ENCODE measurements at places on chromosomes 16 and 17.

DNA sequence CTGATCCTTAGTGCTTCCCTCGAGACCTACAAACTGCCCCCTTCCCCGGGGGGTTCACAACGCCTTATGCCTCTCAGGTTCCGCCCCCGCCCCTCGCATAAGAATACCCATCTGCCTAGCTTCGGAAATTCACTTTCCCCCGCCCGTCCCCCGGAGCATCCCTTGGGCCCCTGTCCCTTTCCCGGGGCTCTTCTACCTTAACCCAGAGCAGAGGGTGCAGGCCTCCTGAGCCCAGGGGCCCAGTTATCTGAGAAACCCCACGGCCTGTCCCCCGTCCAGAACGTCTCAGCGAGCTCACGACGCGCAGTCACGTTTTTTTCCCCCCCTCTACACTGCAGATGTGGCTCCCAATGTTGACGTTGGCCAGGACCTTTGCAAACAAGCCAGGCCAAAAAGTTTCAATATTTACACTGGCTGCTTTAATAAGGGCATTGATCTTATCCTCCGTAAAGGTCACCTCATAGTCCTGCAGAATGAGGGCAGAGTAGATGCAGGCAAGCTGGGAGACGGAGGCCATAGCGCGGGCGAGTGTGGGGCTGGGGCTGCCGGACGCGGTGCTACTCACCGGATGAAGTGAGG, 1.4 kb upstream of the NBR1 start:
- DNase-seq = peak; percentile 31

DNA sequence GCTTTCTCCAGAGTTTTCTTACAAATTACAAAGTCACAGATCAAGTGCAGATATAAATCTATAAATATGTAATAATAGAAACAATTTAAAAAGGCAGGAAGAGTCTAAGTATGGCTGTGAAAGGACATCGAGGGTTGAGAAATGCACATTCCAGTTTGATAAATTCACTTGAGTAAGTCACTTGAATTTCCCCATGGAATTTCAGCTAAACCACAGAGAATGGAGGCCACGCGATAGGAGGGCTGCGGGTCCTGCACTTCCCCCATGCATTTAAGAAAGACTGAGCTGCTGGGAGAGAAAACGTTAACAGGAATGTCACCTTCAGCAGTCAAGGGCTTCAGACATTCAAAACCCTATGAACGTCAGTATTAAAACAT, 6.1 kb upstream of the MXRA7 start:
- DNase-seq = no peak

- DNase-seq = no peak
Measured at GRCh38 chr16:84567286-84567962, 50.5 kb downstream of the COTL1 start.

- no peak for DNase-seq
Measured at GRCh38 chr17:78674156-78674555, 97.0 kb upstream of the DNAH17 start.

DNA sequence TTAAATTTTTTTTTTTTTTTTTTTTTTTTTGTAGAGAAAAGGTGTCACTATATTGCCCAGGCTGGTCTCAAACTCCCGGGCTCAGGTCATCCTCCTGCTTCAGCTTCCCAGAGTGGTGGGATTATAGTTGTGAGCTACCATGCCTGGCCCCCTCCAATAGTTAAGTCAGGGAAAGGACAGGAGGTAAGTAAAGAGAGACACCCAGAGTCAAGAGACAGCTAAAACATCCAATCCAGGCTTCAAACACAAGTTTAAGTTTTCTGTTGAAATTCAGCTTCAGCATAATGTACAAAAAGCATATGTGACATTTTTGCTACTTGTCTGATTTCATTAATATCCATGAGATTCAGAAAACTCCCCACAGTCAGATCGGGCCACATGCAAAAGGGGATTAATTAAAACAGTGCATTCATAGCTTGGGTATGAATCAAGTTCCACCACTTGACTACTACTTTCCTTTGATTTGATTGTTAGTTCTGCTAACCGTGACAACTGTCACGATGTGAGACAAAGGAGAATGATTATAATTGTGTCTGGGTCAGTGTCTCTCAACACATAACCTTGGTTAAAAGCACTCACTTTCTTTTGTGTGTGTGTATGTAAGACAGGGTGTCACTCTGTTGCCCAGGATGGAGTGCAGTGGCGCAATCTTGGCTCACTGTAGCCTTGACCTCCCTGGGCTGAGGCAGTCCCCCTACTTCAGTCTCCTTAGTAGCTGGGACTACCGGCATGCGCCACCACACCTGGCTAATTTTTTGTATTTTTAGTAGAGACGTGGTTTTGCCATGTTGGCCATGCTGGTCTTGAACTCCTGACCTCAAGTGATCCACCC, 184.9 kb downstream of the PARN start:
- DNase-seq = no peak

DNA sequence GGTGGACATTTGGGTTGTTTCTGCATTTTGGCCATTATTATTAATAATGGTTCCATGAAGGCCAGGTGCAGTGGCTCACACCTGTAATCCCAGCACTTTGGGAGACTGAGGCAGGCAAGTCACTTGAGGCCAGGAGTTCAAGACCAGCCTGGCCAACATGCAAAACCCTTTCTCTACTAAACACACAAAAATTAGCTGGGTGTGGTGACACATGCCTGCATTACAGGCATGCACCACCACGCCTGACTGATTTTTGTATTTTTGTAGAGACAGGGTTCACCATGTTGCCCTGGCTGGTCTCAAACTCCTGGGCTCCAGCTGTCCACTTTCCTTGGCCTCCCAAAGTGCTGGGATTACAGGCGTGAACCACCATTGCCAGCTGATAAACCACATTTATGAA, 58.5 kb downstream of the TNFRSF13B start:
- DNase-seq = no peak

DNA sequence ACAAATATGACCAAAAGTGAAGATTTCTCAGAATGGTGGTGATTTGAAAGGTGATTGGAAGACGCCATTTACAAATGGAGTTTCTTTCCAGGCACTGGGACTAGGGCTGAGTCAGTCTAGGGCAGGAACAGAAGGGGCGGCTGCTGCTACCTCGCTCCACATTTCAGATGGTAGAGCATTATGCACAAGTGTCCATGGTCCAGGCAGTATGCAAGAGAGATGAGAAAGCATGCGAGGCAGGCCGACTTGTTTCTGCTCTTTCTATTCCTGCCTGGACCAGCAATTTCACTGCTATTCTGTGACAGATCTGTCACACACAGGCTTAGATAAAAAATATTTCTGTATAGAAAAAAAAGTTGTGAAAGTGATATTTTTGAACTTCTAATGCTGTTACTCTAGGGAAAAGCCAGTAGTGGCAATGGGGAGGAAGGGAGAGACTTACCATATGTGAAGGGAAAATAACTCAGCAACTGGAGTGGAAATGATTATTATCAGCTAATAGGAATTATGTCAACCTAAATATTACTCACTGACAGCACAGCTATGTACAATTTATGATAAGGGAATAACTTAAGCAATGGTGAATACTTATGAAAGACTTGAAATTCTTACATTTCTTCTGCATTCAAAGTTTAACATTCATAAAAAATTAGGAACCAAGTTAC, 134.7 kb upstream of the NETO2 start:
- no peak for DNase-seq

DNA sequence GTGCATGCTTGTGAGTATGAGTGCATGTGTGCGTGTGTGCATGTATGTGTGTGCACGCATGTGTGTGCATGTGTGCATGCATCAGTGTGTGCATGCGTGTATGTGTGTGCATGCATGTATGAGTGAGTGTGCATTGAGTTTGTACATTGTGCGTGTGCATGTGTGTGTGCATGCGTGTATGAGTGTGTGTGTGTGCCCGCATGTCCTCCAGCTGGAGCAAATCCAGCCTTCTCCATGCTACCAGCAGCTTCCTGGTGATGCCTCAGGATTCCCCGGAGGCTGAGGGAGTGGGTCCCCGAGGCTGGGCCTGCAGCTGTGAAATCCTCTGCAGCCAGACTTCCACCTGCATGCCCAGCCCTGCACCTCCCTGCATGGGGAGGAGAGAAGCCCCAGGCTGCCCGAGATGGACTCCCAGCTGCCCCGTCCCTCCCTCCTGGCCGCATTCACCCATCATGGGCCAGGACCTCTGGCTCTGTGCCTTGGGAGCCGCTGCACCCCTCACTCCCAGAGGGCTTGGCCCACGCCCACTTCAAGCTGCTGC, 9.3 kb downstream of the TPSD1 start:
- no peak for DNase-seq

GRCh38 chr17:49738456-49739163, 25.3 kb downstream of the FAM117A start:
- DNase-seq = no peak

DNA sequence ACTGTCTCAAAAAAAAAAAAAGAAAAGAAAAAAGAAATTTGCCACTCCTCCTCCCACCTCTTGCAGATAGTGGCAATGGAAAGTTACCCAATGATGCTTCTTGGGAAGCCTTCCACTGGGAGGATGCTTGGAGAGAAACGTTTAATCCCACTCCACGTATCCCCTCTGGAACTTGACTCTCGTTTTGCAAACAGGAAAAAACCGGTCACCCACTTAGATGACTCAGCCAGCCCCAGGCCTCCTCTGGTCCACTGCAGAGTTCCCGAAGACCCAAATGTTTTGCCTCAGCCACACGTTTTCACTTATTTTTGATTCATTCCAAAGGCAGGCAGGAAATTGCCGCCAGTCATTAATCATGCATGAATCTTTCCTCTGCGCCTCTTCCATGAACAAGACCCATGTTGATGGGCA, 9.3 kb upstream of the TNFRSF17 start:
- no peak for DNase-seq

DNA sequence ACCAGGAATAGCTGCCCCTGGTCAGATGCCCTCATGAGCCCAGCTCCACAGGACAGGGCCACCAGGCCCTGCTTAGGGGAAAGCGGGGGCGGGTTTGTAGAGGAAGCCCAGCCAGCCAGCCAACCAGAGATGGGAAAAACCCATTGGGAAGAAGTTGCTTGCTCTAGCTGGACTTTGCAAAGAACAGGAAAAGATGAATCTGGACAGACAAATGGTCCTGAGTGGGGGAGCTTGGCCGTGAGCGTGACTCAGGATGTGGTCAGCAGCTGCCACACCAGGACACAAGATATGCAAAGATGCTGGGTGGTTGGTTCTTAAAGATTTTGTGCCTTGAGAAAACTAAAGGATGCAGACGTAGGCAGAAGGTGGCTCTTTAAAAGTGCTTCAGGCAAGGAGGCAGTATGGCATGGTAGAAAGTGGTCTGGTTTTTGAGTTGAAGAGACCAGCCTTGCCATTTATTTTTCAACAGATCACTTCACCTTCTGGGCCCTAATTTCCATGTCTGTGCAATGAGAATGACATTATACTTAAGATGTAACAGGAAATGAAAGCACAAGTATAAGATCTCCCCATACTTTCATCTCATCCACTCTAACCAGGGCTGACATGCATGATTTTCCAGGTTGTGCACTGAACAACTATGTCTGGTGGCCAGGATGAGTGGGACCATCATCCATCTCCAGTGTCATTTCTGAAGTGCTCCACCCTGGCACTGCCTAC, 27.8 kb upstream of the HEATR6 start:
- no peak for DNase-seq

GRCh38 chr17:17892009-17892408, 55.2 kb upstream of the SREBF1 start:
- DNase-seq = no peak

GRCh38 chr16:84498223-84498610, 6.2 kb downstream of the MEAK7 start:
- DNase-seq = no peak

DNA sequence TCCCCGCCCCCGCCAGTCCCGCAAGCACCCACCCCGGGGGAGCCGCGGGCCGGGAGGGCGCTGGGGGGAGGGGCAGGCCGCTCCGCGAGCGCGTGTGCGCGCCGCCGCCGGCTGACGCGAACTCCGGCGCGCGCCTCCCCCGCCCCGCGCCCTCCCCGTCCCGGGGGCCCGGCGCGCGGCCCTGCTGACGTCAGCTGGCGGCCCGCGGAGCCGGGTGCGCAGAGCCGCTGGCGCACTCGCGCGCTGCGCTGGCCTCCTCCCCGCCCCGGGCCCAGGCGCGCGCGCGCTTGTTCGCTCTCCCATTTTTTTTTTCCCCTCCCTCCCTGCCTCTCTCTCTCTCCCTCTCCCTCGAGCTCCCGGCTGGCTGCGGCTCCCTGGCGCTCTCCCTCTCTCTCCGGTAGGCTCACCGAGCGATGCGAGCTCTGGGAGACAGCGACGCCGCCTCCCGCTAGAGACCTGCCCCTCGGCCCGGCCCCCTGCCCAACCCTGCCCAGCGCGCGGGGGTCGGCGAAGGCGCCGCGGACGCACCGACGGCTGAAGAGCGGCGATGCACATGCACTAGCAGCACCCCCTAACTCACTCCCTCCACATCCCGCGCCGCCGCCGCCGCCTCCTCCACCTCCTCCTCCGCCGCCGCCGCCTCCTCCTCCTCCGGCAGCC, at the start of gene GNAO1:
TSS of gene GNAO1 (plus strand) at position 334 of the 660 bp plus-strand sequence. CDS start 747 bp downstream, outside the sequence.
- peak; percentile 65 for DNase-seq

- no peak for DNase-seq
Measured at GRCh38 chr16:67560827-67561342, 1.4 kb upstream of the CTCF start.

DNA sequence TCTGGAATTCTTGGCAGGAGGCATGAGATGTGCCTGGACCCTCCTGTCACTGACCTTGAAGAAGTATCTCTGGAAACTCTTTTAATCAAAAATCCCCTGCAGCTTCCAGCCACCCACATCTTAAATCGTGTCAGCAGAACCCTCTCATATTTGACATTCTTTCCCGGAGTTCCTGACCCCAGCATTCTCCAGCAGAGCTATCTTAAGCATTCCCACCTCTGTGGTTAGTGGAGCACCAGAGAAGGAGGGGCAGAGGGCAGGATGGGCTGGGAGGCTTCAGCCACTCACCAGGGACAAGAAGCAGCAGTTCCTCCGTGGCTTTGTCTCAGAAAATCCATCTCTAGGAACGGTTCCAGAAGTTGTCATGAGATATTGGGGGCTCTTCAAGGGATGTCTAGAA, 149.9 kb downstream of the RGS9 start:
- no peak for DNase-seq

DNA sequence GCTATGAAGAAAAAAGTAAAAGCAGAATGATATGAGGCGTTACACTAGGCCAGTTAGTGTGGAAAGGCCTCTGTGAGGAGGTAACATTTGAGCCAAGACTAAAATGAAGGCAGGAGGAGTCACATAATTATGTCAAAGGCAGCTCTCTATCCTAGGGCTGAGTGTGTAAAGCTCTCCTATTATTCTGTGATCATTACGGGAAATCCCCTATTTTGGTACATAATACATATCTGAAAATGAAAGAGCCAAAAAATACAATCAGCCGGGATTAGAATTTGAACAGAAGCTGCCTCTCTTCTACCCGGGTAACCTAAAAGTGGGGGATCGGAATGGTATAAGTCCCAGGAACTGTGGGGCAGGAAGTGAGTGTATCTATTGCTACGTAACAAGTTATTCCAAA, 27.1 kb downstream of the HEATR3 start:
- DNase-seq = no peak

DNA sequence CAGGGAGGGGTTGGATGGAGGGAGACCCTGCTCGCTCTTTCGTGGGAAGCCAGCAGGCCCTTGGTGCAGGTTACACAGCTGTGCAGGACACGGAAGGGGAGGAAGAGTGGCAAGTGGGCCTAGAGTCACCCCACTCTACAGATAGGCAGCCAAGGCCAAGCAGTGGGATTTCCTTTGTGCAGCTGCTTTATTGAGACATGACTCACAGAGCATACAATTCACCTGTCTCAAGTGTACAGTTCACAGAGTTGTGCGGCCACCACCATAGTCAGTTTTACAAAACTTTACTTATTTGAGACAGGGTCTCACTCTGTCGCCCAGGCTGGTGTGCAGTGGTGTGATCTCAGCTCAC, 91.2 kb upstream of the CIBAR2 start:
- no peak for DNase-seq

Data from activated CD4-positive, alpha-beta memory T cell treated with anti-CD3 and anti-CD28 coated beads for 36 hours (primary cell).